Stimulated activated CD8-positive, alpha-beta memory T cell treated with anti-CD3 and anti-CD28 coated beads, Interleukin-15, amount 100 ng/mL, for 24 hours (primary cell): ENCODE measurements at places on chromosomes 6 and 20.

- peak; percentile 71 for DNase-seq
These were observed 2.0 kb upstream of the DCDC2 start for GRCh38 chr6:24359640-24360454.

DNA sequence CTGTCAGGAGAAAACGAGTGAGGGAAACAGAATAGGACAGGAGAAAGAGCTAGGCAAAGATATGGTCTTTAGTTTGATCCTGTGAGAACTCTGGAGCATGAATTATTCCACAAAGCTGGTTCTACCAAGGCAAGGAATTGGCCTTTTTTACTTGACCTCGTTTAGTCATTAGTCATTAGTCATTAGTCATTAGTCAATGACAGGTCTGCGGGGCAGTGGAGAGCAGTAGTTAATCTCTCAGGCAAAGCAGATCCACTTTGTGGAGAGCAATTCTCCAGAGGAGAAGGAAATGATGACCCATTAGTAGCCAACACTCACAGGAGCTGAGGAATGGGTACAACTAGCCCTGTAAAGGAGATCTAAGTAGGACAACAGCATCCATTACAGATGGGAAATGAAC lies 22.0 kb upstream of the ABCC10 start:
- DNase-seq, result no peak

- no peak for DNase-seq
These were observed 35.3 kb downstream of the YTHDF1 start for GRCh38 chr20:63180569-63181185.

DNA sequence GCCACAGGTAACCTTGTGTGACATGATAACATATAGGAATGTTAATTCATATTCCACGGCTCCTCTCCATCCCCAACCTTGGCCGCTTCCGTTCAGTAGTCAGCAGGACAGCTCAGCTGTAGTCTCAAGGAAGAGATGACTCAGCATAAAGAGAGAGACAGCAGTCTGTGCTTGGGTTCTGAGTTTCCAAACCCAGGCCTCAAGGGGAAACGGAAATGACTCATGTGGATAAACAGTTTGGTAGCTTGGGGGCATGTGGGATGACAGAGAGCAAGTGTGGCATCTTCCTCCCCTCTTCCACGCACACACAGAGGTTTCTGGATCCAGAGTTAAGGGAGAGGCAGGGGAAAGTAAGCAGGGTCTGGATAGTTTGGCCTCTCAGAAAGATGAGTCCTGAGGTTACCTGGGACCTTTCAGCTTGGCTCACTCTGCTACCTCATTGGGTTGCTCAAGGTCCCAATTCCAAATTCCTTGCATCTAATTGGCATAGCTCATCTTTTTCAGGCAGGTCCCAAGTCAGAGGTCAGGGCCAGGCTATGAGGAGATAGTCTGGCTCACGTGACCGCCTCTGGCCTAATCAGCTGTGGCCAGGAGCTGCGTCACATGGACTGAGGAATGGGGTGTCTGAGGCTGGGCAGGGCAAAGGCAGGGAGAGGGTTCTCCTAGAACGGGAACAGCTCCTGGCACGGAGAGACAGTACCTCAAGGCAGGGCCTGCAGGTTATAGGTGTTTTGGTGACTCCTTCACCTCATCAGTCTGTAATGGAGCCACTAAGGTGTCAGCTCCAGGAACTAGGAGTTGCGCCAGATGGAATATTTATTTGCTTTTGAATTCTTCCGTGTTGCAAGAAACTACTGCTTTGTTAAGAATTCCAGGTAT lies 36.5 kb upstream of the MLN start:
- DNase-seq, result no peak

- no peak for DNase-seq
These were observed 133.7 kb upstream of the GMDS start for GRCh38 chr6:2378891-2379652.

DNA sequence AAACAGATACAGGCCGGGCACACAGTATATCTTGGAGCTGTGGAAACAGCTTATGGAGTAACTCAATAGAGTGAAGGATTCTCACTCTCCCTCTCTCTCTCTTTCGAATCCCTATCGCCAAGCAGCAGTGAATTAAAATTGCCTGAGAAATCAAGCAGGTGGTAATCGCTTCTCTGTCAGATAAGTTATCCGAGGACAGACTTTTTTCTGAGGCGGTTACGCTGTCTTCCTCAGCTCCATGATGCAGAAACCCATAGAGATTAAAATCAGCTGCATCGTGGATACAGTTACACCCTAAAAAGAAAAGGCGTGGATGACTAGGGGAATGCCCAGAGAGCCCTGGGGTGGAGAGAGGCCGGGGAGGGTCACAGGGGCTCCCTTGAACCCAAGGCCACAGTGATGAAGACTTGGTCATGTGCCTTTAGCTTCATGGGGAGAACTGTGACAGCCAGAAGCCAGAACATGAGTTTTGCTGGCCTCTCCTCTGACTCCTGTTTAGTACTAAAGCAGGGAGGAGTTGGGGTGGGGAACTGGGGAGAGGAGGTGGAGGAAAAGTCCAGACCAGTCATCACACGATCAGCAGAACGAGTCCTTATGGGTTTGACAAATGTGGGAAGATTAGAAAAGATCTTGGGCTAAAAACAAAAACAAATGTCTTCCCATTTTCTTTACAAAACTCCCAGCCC lies 138.8 kb upstream of the JARID2 start:
- DNase-seq, result no peak

- DNase-seq, result no peak
These were observed 157.9 kb upstream of the SNX9 start for GRCh38 chr6:157665180-157665579.

- DNase-seq, result no peak
These were observed 62.4 kb downstream of the GCNT2 start for GRCh38 chr6:10583509-10583901.

- no peak for DNase-seq
These were observed 175.1 kb upstream of the PDE10A start for GRCh38 chr6:165837948-165838745.

DNA sequence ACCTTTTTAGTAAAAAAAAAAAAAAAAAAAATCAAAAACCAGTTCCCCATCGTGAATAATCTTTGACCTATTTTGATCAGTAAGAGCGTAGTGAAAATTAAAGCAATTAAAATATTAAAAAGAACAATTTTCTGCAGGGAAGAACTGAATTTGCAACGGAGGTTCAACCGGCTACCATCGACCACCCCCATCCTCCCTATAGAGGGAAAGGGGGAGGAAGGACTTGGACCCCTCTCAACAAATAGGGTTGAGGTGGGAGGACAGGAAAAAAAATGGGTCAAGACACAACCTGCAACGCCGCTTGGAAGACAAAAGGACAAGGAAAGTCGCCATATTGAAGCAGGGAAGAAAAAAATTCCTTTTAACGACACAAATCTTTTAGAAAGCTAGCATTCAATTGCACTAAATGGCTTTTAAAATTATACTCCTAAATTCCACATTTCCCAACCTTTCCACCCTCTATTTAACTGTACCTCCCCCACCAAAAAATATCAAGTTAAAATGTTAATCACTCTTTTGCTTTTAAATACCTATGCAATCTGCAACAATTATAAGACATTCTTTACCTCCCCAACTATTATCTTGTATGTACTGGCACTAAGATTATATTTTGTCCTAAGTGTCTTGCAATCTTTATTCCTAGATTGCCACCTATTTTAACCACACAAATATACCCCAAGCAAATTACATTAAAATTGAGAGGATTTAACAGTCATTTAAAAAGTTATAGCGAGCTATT lies 1.7 kb downstream of the PPP1R10 start:
- DNase-seq, result no peak

DNA sequence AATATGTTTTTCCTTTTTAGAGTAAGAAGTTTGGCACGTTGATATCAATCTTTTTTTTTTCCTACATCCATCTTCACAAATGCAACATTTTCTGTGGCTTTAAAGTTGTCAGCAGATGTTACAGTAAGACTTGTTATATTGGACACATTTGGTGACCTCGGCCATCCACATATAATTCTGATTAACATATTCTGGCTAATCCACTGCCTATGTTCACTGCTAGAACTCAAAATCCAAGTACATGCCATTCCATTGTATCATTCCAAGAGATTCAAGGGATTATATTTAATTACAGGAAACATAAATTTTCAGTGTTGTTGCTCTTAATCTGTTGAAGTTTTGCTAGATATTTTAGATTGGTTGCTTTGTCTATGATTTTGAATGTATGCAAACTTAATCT lies 367.6 kb downstream of the TENT5A start:
- no peak for DNase-seq

DNA sequence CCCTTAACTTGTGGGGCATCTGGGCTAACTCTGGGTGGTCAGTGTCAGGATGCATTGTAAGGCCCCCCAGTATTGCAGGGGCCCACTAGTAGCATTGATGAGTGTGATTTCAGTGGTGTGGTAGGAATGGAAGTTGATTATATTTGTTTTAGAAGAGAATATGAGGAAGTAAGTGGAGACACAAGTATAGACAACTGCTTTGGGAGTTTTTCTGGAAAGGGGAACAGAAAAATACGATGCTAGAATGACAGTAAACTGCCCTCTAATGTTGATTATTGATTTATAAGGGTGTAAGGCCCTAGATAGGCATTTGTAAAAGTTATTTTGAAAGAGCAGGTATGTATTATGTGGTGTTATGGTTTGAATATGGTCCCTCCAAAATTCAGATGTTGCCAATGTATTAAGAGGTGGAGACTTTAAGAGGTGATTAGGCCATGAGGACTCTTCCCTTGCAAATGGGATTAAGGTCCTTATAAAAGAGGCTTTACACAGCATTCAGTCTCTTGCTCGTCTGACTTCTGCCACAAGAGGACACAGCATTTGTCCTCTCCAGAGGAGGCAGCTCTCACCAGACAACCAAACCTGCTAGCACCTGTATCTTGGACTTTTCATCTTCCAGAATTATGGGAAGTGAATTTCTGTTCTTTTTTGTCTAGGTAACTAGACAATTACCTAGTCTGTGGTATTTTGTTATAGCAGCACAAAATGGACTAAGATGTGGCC lies 135.9 kb upstream of the DTNBP1 start:
- DNase-seq, result no peak

DNA sequence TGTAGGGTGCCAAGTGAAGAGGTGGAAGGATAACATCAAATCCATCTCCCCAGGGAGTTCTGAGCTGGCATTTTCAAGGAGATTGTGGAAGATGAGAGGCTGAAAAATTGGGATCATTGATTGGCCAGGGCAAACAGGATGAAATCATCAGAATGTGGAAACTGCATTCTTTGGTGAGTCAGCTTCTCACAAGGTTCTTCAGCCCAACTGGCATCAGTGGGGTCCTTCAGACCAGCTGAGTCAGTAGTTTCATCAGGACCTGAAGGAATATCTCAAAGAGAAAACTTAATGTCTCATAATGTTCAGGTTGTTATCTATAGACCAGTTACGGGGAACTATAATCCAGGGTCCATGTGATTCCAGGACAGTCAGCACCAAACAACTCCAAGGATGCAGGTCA lies 195.8 kb downstream of the HAO1 start:
- no peak for DNase-seq

GRCh38 chr20:34365765-34366213 lies 2.7 kb downstream of the ITCH start:
- no peak for DNase-seq

DNA sequence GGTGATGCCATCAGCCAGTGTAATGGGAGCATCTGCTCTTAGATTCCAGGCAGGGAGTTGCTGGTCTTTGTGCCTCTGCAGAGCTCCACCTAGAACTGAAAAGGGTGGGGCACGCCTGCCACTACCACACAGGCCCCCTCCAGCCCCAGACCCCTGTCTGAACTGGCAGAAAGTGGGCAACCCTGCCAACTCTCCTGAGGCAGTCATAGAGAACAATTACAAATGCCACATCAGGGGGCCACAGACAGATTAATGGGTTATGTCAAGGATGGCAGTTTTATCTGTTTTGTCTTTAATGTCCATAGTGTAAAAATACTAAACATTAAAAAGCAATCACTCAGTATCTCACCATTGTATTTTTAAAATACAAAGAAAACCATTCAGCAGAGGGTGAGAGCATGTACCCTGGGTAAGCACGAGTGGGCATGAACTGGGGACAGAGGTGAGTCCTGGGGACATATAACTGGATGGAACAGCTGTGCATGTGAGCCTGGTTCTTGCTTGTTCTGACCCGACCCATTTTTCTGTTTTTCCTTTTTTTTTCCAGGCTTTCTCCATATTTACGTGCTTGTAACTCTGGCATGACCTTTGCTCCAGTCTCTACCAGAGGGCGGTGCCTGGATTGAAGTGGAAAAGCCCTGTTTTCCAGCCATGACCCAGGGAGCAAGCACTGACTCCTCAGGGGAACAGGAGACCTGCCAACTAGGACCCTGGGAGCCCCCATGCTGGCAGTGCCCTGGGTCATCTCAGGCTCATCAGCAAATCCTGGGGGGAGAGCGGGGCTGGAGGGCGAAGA lies 8.2 kb downstream of the TRAF3IP2 start:
- no peak for DNase-seq

DNA sequence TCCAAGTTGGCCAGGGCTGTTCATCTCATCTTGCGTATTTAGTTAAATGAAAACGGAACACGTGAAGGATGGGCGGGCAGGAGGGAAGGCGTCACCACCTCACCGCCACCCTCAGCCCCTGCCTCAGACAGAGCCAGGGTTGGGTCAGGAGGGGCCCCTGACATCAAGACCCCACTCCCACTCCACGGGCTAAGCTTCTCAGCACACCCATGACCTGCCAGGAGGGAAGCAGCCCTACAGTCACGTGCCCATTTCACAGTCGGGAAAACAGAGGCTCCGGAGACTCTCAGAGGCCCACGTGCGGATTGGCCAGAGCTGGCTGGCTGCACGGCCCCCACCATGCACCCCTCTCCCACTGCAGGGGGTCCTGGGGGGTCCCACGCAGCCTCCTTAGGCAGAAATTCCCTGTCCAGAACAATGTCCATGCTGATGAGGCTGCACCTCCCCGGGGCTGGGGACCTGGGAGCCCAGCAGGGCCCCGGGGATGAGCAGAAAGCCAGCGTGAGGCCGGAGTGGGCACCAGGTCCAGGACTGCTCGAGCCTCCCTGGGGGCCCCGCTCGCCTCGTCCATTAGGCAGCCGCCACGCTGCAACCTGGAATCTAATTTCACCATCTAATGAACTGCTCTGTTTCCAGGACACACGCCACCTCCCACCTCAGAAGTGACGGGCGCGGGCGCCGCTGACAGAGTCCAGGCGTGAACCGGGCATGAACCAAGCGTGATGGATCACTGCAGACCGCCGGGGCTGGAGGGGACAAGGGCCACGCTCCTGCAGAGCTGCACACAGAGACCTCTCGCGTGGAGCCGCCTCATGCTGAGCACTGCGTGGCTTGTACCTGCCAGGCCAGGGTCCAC lies 15.8 kb downstream of the KCNQ2 start:
- no peak for DNase-seq
